ENCODE measurements at places on chromosomes 5 and 9.

- no peak for DNase-seq
Measured at GRCh38 chr5:135600971-135601381, 22.2 kb upstream of the CXCL14 start.

DNA sequence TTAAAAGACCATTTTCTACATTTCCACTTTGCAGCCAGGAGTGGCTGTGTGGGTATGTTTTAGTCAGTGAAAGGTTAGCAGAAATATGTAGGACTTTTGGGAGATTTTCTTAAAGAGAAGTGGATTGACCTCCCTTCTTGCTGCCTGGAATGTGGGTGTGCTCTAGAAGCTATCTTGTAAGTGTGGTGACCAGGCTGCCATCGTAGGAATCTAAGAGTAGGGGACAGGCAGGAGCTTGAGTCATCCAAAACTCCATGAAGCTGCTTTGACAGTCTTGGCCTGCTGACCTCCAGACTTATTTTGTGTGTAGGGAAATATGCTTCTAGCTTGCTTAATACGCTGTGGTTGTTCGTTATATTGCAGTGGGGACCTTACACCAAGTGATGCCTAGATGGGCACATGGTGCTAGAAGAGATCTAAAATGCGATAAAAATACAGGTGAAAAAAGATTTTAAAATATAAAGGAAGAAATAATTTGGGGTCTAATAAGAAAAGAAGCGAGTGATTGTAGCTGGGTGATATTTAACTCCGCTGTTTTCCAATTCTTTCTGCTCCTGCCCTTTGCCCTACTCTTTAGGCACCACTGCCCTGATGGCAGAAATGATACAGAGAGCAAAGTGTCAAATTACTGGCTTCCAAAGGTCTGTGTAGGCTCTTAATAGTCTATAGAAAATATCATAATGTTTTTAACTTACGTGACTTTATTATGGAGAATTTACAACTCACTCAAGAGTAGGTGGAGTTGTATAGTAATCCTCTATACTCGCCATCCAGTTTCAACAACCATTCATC, 298.2 kb upstream of the ZNF608 start:
- no peak for DNase-seq

DNA sequence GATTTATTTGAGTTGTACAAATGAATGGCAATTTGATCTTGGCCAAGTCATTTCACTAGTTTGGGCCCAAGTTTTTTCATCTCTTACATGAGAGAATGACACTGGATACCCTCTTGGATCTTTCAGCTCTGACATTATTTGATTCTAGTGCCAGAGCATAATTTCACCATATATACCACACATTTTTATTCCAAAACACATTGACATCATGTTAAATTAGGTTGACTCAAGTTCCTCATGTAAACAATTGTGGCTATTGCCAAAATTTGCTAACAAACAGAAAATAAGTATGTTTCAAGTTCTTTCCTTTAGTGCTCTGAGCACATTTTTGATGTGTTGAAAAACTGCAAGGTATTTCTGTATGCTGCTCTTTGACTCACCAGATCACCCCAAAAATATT, 375.8 kb downstream of the ZNF608 start:
- no peak for DNase-seq

DNA sequence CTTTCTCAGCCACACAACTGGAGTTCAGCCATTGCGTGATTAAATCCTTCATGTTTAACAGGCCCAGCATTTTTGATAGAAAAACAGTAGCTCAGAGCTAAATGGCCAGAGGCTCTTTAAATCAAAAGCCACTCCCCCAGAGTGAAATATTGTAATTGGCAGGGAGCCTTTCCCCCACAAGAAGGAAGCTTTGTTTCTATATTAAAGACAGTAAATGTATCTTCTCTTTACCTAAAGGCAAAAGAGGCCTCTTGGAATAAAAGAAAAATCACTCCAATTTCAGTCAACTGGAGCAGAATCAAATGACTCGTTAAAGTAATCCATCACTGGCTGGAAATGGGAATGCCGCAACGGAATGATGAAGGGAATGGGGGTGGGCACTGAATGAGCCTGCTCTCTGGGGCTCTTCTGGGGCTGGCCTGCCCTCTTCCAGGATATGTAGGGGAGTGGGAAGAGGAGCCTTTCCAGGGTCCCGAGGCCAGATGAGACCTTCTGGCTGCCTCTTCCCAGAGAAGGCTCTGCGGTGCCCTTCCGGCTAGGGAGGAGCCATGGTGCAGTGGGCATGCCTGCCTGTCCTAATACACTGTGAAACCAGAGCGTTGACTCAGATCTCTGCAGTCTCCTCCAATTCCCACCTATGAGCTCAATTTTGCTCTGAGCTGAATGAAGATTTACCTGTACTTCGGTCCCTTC, 45.2 kb downstream of the ANKDD1B start:
- peak; percentile 40 for DNase-seq

DNA sequence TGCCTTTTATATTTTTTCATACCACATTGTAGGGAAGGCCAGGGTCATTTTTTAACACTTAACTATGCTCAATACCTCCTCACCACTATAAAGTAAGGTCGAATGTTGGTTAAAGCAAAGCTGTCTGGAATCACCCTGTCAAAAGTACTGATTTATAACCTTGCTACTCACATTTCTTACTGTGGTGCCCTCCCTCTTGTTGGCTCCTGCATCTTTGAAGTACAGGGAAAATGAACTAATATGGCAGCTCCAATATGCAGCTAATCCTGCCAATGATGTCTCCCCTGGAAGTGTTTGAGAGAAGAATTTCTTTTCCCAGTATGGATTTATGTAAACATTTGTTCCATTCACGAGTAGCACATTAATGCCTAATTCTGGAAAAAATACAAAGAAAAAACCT, 108.4 kb upstream of the RPS23 start:
- no peak for DNase-seq

- no peak for DNase-seq
Measured at GRCh38 chr9:83505282-83505681, 32.9 kb downstream of the FRMD3 start.

DNA sequence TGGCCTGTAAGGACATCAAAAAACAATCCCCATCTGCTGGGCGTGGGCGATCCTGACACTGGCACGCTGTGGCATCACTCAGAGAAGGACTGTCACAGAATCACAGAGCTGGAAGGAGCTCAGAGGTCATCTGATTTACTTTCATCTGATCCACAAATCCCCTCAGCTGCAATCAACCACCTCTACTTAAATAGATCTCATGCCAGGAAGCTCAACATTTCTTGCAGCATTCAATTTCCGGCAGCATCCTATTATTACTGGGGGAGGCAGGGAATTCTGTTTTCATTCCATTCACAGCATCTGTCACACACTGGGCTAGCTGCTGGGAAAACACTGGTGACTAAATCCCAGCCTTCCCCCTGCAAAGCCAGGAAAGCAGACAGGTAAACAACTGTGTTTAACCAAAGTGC, 38.3 kb downstream of the RETREG1 start:
- peak; percentile 71 for DNase-seq

DNA sequence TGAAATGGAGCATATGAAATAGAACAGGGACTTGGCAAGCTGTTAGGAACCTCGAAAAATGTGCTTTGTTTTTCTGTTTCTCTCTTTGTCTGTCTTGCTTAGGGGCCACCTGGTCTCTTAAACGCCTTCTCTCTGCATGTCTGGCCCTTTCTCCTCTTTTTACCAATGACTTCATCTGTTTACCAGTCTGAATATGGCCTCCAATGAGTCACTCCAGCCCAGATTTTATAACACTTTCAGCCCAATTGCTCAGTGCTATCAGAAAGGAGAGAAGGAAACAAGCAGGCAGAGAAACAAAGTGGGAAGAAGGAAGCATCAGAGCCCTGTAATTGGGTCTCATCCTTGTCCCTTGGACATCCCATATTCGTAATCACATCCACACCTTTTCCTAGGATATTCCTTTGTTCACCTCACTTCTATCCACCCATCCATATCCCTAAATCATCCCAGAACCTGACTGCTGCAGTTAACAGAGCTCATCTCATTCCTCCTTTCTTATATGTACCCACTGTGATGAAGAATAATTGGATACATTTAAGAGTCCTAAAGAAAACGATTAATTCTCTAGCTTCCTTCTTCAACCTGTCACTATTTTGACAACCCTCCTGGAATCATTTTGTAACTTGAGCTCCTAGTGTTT, 151.8 kb upstream of the GPR151 start:
- DNase-seq: peak; percentile 50

GRCh38 chr9:31302620-31303418, 1081.6 kb upstream of the ACO1 start:
- no peak for DNase-seq

DNA sequence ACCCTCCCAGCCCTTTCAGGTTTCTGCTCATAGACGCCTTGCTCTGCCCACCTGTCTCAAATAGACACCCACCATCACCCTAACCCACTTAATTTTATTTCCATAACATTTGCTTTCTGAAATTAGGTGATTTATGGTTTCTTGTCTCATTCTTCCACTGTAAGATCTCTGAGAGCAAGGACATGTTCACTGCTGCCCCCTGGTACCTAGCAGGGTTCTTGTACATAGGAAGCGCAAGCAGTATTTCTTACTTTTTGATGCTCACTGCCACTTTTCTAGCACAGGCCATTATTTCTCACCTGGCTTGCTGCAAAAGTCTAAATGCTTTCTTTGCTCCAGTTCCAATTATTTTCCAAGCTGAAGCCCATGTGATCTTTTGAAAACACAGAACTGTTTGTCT, 16.8 kb downstream of the C9orf57 start:
- no peak for DNase-seq

- DNase-seq: no peak
Measured at GRCh38 chr5:10049858-10050455, 199.7 kb downstream of the ATPSCKMT start.

GRCh38 chr9:69542942-69543704, 129.0 kb downstream of the APBA1 start:
- no peak for DNase-seq

DNA sequence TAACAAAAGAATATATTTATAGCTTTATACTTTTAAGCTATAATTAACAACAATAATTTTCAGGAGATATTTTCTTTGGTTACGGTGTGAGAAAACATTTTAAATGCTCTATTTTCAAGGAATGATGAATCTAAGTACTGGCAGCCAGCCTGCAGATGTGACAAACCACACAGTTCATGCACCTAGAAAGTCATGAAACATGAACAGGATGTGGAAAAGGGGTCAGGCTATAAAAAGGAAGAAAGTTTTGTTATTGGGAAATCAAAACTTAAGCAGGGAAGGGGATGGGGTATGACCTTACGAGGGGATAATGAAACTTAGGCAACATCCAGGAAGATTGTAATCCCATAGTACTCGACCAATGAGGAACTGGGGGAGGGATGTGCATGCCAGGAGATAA, 508.7 kb upstream of the GRAMD2B start:
- DNase-seq: no peak

GRCh38 chr5:159511570-159511969, 181.3 kb upstream of the IL12B start:
- DNase-seq: no peak

DNA sequence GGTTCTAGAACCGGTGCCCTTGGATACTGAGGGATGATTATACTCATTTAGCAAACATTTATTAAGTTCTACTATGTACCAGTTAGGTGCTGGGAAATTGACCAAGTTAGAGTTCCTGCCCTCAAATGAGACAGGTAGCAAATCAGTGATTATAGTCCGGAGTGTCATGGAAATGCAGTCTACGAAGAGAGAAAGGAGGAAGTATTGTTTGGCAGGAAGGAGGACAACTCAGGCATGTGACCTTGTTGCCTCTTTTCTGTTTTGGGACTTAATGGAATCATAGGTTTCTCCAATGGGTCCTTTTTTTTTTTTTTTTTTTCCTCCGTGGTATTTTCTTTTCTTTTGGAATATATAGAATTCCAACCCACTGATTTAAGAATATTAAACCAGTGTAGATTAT, 28.0 kb downstream of the OSTF1 start:
- DNase-seq: no peak

GRCh38 chr5:160843240-160843639, 8.8 kb downstream of the ATP10B start:
- no peak for DNase-seq

DNA sequence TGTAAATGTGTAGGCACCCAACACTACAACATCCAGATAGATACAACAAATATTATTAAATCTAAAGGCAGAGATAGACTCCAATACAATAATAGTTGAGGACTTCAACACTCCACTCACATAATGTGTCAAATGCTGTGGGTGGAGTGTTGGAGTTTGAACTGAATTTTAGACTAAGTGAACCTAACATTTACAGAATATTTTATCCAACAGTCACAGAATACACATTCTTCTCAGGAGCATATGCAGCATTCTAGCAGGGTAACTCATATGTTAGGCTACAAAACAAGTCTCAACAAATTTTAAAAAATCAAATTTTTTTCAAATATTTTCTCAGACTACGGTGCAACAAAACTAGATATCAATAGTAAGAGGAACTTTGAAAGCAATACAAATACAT, 648.7 kb upstream of the CDH18 start:
- no peak for DNase-seq

DNA sequence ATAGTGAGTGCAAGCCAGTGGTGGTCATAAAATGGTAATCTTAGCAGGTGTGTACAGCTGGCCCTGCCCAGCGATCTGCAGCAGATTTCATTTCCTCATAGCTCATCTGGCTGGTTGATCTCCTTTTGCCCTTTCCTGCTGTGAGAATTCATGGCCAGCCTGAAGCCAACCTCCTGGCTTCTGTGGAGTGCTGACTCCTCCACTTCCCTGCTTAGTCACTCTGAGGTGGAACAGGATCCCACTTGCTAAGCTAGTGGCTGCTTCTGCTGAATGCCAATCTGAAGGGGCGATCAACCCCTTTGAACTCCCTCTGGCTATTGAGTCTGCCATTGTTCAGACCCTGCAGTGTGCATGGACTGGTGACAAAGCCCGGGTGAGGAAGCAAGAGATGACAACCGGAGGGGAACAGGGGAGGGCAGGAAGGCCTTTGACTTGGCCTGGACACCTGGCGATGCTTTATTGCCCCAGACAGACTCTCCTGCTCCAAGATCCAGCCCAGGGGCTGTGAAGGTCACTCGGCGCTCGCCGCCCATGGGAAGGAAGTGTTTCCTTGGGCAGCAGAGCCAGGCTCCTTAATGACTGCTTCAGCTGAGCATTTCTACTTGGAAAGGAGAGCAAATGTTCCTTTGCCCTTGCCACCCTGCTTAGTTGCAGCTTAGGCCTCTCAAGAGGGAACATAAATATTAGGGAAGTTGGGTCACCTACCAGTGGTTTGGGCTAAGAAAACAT, 341.1 kb downstream of the ZSWIM6 start:
- DNase-seq: no peak

DNA sequence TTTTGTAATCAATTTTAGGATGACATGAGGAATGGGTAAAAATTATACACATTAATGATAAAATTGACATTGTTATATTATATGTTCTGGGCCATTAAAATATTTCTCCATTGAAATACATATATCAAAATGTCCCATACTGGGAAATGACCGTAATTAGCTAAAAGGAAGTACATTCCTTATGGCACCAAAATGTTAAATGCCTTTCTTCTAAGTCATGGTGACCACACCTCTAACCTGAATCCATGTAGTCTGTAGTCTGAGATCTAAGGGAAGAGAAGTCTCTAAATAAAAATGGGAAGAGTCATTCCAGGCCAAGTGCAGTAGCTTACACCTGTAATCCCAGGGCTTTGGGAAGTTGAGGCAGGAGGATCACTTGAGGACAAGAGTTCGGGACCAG, 10.0 kb upstream of the GDA start:
- no peak for DNase-seq

- no peak for DNase-seq
Measured at GRCh38 chr9:88593537-88594185, 58.7 kb downstream of the NXNL2 start.

Data from dorsolateral prefrontal cortex (tissue), 122 donors.